Hematopoietic multipotent progenitor cell treated with erythropoietin and hydrocortisone succinate and interleukin-3 and kit ligand, for 6 days (in vitro differentiated cells): ENCODE measurements at places on chromosomes 4 and X.
A peak's percentile ranks its signal among the peaks of the same experiment; 100 is the strongest.

GRCh38 chrX:56281789-56282188 is 49.6 kb downstream of the KLF8 start:
- peak; percentile 32 for DNase-seq

DNA sequence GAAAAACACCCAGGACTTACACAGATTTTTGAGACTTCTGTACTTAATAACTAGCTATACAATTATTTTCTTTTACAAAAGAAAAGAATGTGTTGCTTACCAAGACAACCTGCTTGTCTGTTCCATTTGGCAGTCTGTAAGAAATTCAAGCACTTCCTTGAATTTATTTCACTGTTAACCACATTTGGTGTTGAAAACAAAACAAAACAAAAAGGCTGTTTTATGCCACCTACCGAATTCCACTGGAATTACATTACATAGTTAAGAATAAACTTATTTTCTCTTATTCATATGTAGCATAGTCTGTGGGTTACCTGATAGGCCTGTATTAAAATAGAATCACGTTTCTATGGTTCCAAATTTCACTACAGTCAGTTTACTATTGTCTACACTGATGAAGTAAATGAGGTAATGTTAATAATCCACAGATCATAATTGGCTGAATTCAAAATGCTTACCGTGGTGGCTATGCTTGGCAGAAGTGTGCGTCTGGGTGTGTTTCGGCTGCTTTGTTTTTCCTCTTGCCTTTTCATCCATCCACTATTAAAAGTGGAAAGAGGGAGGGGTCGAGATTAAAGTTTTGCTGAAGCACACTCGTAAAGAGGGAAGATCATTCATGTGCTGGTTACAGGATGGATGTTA is at the start of gene TLR1:
Gene TLR1 (minus strand): TSS at position 138 of the 642 bp plus-strand sequence. CDS start 5,960 bp downstream, outside the sequence.
- DNase-seq: peak; percentile 85

- DNase-seq: no peak
Measured at GRCh38 chr4:54714631-54715030, 56.9 kb downstream of the KIT start.

- no peak for DNase-seq
Measured at GRCh38 chr4:26909369-26909768, 48.7 kb downstream of the STIM2 start.

DNA sequence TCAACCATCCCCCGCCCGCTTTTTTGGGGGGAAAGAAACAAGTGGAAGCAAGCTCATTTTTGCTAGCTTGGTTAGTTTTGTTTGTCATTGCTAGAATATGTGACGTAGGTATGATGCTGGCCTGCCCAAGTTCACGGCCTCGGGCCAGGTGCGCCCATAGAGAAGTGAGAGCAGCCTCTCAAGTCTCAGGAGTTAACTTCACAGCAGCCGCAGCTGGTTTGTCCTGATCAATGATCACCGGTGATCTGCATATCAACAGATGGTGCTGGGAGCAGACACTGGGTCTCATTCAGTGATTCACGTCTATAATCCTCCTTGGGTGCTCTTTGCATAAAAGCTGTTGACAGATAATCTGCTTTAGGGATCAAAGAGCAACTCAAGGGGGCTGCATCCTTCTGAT is 50.1 kb downstream of the ENPP6 start:
- DNase-seq: no peak

GRCh38 chrX:1034717-1035116 is 177.7 kb downstream of the CRLF2 start:
- DNase-seq: no peak

DNA sequence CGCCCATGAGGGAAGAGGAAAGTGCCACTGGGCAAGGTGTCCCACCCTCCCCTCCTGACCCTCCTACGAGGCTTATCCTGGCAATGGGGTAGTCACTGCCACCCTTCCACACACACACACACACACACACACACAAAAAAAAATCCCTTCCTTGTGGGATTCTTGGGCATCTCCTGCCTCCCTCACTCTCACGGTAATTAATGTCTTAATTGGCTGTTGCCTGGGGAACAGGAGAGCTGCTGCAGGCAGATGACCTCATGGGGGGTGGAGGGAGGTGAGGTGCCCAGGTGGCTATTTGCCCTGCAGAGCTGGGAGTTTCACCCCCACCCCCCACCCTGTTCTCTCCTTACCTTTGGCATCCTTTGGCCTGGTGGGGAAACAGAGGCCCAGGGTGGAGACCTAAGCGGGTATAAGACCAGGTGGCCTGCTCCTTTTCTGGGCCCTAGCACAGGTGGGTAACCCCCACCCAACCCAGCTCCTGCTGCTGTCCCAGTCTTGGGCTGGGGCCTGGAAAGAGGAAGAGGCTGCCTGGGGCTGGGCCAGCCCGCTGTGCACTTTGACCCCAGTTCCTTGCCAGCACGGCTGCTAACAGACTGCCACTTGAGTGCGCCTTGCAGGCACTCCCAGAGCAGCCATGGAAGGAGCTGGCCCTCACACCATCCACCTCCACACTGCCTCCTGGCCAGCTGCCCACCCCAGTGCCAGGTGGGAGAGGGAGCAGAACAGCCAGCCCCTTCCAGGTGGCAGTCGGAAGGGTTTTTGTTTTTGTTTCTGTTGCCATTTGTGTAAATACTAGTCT is 12.6 kb downstream of the EFNB1 start:
- no peak for DNase-seq

DNA sequence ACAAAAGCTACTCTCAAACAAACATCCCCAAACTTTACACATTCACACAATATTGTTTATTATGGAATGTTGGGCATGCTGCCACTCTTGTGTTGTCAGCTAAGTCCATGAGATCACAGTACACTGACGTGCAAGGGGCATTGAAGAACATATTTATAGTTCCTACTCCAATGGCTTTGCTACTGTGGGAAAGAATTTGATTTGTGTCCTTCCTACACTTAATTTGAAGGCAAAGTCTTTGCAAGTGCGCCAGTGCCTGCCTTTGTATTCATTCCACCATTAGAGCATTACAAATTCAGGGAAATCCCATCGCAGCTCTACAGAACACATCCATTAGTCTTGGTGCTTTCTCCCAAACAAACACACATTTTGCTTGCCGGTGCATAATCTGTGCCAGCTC is 45.4 kb upstream of the FTHL17 start:
- DNase-seq: no peak

- no peak for DNase-seq
Measured at GRCh38 chrX:48482526-48482925, 6.5 kb downstream of the FTSJ1 start.

GRCh38 chrX:48936429-48937053 is 17.7 kb upstream of the PIM2 start:
- no peak for DNase-seq

DNA sequence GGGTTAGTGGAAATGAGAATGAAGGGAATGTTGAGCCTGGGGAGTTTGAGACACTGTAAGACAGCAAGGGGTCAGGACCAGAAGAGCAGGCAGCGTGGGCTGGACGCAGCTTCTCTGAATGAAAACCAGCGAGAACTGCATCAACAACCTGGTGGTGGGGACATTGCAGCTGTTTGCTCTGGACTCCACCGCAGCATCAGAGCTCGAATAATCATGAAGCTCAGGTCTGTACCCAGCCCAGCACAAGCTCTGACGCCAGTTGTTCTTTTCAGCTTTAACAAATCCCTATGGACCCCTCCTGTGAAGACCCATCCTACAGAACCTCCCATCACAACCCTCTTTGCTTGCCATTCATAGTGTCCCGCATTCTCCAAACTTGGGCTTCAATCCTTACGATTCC is 106.8 kb upstream of the PNPLA4 start:
- DNase-seq: no peak

- no peak for DNase-seq
Measured at GRCh38 chr4:118948545-118949144, 60.0 kb downstream of the SYNPO2 start.

DNA sequence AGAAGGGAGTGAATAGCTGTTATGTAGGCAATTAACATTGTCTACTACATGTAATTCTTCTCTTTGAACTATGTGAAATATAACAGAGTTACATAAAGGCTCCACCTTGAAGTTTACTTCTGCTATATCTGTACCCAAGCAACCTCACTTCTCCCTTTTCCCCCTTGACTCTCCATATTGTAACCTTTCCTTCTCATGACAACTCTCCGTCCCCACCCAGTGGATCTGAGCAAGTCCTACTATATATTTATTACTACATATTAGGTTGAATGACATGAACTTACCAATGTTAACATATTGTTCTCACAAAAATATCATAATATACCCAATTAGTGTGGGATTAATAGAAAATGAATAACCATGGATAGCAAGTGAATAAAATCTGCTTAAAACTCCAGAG is 93.2 kb upstream of the ATP8A1 start:
- peak; percentile 62 for DNase-seq

GRCh38 chr4:6367371-6367851 is 97.8 kb downstream of the WFS1 start:
- no peak for DNase-seq
